ENCODE measurements at places on chromosomes 7 and 10. TPM values are rescaled to one million over a fixed set of nuclear protein-coding genes. Genes with fewer than 3 reads are reported as not detected.
A peak's percentile ranks its signal among the peaks of the same experiment; 100 is the strongest.

GRCh38 chr7:140625908-140626868, 14.4 kb downstream of the DENND2A start:
- H3K4me3 ChIP-seq = no peak overlapping the region
- no peaks in the 10 kb centered on the region for H3K27me3 ChIP-seq
- H3K36me3 ChIP-seq = no peaks in the 10 kb centered on the region
- DNase-seq = peak; percentile 94
- H3K4me1 ChIP-seq = no peaks in the 10 kb centered on the region
- no peak overlapping the region for H3K27ac ChIP-seq

DNA sequence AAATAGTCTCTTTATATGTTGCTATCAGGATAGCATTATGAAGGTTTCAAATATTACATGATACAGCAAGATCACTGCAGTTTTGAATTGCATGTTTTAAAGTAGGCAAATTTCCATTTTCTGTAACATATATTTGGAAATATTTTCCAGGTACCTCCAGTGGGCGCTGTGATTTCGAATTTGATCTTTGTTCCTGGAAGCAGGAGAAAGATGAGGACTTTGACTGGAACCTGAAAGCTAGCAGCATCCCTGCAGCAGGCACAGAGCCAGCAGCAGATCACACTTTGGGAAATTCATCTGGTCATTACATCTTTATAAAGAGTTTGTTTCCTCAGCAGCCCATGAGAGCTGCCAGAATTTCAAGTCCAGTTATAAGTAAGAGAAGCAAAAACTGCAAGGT, 299.0 kb downstream of the MALRD1 start:
- H3K4me1 ChIP-seq = no peaks in the 10 kb centered on the region
- H3K27me3 ChIP-seq = no peaks in the 10 kb centered on the region
- H3K36me3 ChIP-seq = no peaks in the 10 kb centered on the region
- H3K27ac ChIP-seq = no peak overlapping the region

The CLIP2 gene
- total RNA-seq = 35.7 TPM

The TSPAN14 gene
- total RNA-seq = 59.5 TPM

The VSTM2A gene
- not detected for total RNA-seq

The TEX36 gene
- total RNA-seq = not detected

The DRGX gene
- not detected for total RNA-seq

The GRID1 gene
- total RNA-seq = 3.8 TPM

The MBL2 gene
- total RNA-seq = not detected

DNA sequence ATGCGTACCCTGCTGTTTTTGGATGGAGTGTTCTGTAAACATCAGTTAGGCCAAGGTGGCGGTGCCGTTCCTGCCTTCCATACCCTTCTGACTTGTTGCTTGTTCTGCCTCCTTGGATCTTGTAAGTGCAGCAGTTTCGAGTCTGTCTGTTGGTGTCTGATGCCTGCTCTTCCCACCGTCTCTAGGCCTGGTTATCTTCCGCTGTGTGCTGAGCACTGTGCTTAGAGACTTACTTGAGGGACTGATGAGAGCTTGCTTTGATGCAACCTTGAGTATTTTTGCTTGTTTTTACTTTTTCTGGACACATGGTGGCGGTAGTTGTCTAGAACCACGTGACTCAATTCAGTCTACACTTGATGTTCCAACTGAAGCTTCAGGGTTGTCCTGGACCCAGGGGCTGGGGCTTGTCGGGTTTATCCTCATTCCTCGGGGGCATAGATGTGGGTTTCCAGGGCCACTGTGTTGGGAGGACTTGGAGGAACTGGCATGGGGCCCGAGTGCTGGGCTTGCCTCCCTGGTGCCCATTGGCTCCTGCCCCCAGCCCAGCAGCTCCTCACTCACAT, 14.4 kb upstream of the SPRN start:
- H3K27ac ChIP-seq = no peak overlapping the region
- H3K36me3 ChIP-seq = no peaks in the 10 kb centered on the region
- no peak overlapping the region for H3K4me3 ChIP-seq
- no peak for DNase-seq

GRCh38 chr7:154255324-154255723, 203.1 kb downstream of the DPP6 start:
- no peaks in the 10 kb centered on the region for H3K27me3 ChIP-seq
- H3K27ac ChIP-seq = no peak overlapping the region
- H3K36me3 ChIP-seq = no peaks in the 10 kb centered on the region
- no peaks in the 10 kb centered on the region for H3K4me1 ChIP-seq

The PCLO gene
- 0.52 TPM for total RNA-seq

DNA sequence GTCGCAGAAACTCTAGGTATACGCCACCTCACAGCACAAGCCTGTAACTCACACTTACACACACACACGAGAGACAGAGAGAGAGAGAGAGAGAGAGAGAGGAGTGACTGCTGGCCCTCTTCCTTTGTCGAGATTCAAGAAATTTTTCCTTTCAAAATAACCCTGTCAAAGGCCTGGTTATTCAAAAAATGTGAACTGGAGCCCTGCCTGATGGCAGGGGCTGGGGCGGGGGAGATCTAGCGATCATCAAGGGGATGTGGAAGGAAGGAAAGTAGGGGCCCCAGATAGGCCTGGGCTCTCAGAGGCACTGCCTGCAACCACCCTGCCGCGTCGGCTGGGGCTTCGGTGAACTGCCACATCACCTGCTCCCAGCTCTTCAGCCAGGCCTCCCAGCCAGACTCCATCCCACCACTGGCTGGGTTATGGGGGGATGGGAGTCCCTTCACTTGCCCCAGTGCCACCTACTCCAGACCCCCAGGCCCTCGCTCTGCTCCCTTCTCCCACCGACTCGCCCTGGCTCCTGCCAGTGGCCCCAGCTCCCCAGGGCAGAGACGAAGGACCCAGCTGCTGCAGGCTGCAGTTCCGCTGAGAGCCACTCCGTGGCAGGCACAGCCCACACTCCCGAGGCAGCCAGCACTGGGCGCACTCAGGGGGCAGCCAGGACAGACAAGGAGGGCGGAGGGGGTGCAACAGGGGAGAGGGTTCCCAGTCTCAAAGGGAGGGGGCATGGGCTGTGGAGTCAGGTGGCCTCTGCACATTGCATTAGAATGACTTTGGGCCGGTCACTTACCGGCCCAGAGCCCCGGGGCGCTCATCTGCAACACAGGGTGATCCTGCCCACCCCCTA, 15.3 kb downstream of the KCNH2 start:
- DNase-seq = no peak
- no peak overlapping the region for H3K27ac ChIP-seq
- no peak overlapping the region for H3K4me3 ChIP-seq
- peaks cover 2% of the 10 kb centered on the region for H3K27me3 ChIP-seq
- H3K4me1 ChIP-seq = no peaks in the 10 kb centered on the region

The OR2A5 gene
- total RNA-seq = not detected

DNA sequence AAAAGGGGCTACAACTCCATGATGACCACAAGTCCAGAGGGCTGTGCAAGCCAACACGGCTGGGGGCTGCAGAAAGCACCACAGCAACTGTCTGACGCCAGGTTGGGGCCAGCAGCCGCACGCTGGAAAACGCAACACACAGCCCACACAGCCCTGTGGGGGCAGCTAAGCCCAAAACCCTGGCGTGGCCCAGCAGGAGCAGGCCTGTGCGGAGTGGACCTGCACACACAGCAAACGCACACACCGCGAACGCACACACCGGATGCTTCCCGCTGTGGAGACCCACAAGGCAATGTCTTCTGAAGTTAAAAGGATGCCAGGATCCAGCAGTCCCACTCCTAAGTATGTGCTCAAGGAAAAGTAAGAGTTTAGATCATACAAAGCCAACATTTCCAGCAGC, 121.2 kb downstream of the MAD1L1 start:
- no peaks in the 10 kb centered on the region for H3K4me1 ChIP-seq
- no peaks in the 10 kb centered on the region for H3K27me3 ChIP-seq
- H3K27ac ChIP-seq = no peak overlapping the region
- no peaks in the 10 kb centered on the region for H3K36me3 ChIP-seq

GRCh38 chr7:101381549-101382111, 19.0 kb downstream of the COL26A1 start:
- DNase-seq = no peak
- no peaks in the 10 kb centered on the region for H3K36me3 ChIP-seq
- H3K4me3 ChIP-seq = no peak overlapping the region
- H3K4me1 ChIP-seq = no peaks in the 10 kb centered on the region
- no peak overlapping the region for H3K27ac ChIP-seq

The GIMAP4 gene
- total RNA-seq = 37.9 TPM

DNA sequence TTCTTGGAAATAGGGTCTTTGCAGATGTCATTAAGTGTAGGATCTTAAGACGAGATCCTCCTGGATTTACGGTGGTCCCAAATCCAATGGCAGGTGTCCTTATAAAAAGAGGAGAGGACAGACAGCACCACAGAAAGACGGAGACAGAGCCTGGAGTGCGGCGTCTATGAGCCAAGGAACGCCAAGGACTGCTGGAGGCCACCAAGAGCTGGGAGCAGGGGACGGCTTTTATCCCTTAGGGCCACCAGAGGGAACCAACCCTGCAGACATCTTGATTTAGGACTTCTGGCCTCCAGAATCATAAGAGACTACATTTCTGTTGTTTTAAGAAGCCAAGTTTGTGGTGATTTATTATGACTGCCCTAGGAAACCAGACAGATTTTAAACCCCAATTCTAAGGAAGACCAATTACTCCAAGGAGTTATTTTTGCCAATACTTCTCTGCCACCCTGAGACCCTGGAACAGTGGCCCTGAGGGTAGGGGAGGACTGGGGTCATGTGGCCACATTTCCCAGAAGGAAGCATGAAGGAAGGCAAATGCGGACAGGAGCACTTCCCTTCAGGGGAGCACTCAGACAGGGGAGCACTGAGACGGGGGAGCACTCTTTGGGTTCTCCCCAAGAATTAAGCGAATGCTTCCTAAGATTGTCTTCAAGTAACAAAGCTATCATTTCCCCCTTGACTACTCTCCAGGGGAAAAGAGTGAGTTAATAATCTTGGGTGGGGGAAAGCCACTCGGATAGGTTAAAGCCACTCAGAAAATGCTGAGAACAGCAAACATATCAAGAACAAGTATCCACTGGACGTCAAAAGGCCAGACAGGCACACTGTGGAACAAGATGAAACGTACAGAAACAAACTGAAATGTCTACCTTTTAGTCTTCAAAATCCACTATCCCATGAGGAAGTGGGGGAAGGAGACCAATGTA, 67.5 kb downstream of the CHST15 start:
- no peaks in the 10 kb centered on the region for H3K36me3 ChIP-seq
- DNase-seq = no peak
- H3K4me1 ChIP-seq = no peaks in the 10 kb centered on the region
- H3K4me3 ChIP-seq = no peak overlapping the region
- H3K27me3 ChIP-seq = no peaks in the 10 kb centered on the region

The RAMP3 gene
- total RNA-seq = 78.0 TPM

GRCh38 chr7:130351791-130352090, 7.1 kb downstream of the CPA5 start:
- DNase-seq = peak; percentile 46
- no peak overlapping the region for H3K4me3 ChIP-seq
- no peak overlapping the region for H3K27ac ChIP-seq
- H3K36me3 ChIP-seq = no peaks in the 10 kb centered on the region
- H3K27me3 ChIP-seq = no peaks in the 10 kb centered on the region

- H3K4me3 ChIP-seq = no peak overlapping the region
- peaks cover 5% of the 10 kb centered on the region for H3K4me1 ChIP-seq
- H3K27me3 ChIP-seq = no peaks in the 10 kb centered on the region
- no peak for DNase-seq
- H3K36me3 ChIP-seq = no peaks in the 10 kb centered on the region
Measured at GRCh38 chr10:5040010-5040673, 36.5 kb upstream of the AKR1C2 start.

- no peaks in the 10 kb centered on the region for H3K36me3 ChIP-seq
- H3K4me3 ChIP-seq = no peak overlapping the region
- H3K4me1 ChIP-seq = no peaks in the 10 kb centered on the region
- DNase-seq = peak; percentile 31
- no peaks in the 10 kb centered on the region for H3K27me3 ChIP-seq
Measured at GRCh38 chr10:12412666-12413368, 63.5 kb downstream of the CAMK1D start.

DNA sequence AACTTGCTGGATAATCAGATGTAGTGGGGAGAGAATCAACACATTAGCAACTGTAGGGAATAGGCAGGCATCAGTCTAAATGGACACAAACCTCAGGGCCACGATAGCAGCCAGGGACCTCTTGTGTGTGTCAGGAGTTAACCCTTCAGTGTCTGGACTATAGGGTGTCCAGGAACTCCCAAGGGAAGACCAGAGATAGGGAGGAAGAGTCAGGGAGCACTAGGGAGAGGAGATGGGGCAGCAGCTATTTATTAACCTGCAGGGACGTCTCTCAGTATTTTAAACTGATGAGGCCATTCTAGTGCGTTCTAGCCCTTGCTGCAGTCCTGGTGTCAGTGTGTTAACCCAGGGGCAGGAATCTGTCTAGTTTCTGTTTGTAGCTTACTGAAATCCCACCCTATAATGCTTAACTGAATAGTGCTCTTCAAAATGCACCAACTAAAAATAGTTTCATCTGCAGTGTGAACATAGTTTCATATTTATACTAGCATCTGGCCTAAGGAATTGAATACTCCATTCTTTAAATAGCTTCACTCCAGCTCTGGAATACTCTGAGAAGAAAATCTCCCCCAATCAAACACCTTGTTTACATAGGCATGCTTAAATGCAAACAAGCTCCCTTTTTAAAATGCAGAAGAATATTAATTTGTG, 62.7 kb downstream of the ARID5B start:
- DNase-seq = no peak
- no peaks in the 10 kb centered on the region for H3K27me3 ChIP-seq

DNA sequence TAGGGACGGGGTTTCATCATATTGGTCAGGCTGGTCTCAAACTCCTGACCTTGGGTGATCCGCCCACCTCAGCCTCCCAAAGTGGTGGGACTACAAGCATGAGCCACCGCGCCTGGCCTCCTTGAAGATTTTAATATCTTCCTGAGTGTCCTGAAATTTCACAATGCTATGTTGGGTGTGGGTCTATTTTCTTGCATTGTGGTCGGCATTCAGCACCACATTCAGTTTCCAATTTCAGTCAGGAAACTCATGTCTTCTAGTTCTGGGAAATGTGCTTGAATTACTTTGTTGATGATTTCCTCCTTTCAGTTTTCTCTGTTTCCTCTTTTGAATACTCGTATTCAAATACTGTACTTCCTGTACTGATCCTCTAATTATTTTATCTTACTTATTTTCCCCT, 49.3 kb upstream of the IL6 start:
- DNase-seq = no peak
- no peak overlapping the region for H3K27ac ChIP-seq
- H3K27me3 ChIP-seq = no peaks in the 10 kb centered on the region
- no peaks in the 10 kb centered on the region for H3K4me1 ChIP-seq
- H3K4me3 ChIP-seq = no peak overlapping the region

The AMPH gene
- total RNA-seq = 8.8 TPM

GRCh38 chr10:131897297-131897899, 3.4 kb upstream of the PPP2R2D start:
- H3K27ac ChIP-seq = no peak overlapping the region
- no peaks in the 10 kb centered on the region for H3K27me3 ChIP-seq
- H3K4me1 ChIP-seq = no peaks in the 10 kb centered on the region
- peak; percentile 32 for DNase-seq
- H3K36me3 ChIP-seq = no peaks in the 10 kb centered on the region
- H3K4me3 ChIP-seq = no peak overlapping the region

GRCh38 chr7:44508328-44509030, 18.0 kb upstream of the NUDCD3 start:
- peaks cover 2% of the 10 kb centered on the region for H3K27me3 ChIP-seq
- no peak for DNase-seq
- H3K4me1 ChIP-seq = no peaks in the 10 kb centered on the region

- no peaks in the 10 kb centered on the region for H3K4me1 ChIP-seq
- no peak overlapping the region for H3K4me3 ChIP-seq
- no peak for DNase-seq
- H3K36me3 ChIP-seq = peaks cover 1% of the 10 kb centered on the region
- H3K27ac ChIP-seq = no peak overlapping the region
Measured at GRCh38 chr10:127338399-127339110, 142.2 kb upstream of the INSYN2A start.
